Cortex of kidney (tissue), 1 donor: ENCODE measurements at places on chromosomes 3 and 15.

DNA sequence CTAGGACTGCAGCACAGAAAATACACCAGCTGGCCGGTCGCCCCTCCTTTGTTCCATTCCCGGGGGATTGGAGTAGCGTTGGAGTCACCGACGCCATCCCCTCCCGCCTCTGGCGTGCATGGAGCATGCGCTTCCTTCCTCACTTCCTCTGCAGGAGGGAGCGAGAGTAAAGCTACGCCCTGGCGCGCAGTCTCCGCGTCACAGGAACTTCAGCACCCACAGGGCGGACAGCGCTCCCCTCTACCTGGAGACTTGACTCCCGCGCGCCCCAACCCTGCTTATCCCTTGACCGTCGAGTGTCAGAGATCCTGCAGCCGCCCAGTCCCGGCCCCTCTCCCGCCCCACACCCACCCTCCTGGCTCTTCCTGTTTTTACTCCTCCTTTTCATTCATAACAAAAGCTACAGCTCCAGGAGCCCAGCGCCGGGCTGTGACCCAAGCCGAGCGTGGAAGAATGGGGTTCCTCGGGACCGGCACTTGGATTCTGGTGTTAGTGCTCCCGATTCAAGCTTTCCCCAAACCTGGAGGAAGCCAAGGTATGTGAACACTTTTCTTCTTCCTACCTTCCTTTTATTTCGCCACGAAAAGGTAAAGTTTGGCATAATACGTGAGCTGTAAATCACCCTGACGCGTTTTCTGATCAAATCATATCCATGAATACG is at the start of gene SCG3:
TSS of gene SCG3 (plus strand) at position 201 of the 661 bp plus-strand sequence. CDS start at position 454, 253 bp downstream.
- no peak for DNase-seq

GRCh38 chr3:195270079-195270816 is 711 bp downstream of the XXYLT1 start:
- no peak for DNase-seq

DNA sequence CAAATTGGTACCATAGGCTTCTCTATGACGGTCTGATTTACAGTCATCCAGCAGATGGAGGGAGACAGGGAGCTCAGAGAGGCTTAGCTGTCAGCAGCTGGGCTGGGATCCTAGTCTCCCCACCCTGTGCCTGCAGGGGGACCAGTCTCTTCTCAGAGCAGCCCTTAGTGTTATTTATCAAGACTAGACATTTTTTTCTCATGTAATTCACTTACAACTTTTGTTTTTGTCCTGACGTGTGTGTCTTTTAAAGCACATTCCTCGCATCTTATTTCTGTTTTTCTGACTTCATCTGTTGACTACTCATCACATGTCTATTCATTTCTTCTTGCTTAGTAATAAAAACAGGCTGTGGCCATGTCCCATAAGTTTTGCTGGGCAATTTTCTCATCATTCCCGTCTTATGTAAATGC is 116.1 kb downstream of the KLF13 start:
- DNase-seq: no peak

GRCh38 chr3:50167069-50167840 is 12.1 kb downstream of the SEMA3F start:
- DNase-seq: no peak

DNA sequence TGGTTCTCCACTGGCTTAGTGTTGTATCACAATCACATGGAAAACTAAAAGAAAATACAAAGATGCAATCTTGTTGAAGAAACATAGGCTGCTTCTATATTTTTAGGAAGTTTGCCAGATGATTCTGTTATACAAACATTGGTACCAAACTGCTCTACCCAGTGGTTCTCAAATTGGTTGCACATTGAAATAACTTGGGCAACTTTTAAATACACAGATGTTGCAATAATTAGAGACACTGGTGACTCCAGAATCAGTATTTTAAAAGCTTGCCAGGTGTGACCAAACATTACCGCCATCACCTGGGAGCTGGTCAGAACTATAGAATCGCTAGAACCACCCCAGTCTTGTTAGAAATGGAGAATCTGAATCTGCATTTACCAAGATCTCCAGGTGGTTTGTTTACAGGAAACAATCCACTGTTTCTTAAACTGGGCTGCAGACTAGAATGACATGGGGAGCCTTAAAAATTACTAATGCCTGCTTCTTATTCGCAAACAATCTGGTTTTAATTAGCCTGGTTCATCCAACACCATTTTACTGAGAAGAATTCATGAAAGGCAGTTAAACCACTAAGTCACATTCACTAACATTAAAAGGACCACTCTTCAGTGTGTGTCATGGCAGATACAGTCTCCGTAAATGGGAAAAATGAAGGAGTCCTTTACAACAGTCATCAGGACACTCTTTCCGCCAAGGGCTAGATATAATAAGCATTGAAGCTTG is 76.5 kb downstream of the ACAP2 start:
- no peak for DNase-seq

DNA sequence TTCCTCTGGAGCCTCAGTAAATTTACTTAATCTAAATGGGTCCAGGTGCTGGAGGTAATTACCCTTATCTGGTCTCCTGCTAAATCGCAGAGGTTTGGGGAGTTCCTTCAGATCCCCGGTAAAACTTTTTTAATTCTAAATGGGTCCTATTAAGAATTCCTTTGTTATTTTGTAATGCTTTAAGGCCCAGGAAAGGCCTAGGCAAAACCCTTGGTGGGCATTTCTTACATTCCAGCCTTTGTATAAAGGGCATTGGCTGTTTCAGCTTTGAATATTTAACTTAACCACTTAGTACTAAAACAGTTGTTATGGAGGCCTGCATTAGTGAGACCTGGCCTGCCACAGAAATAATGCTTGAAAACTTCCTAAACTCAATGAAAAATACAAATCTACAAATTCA is 14.9 kb upstream of the ZNF662 start:
- DNase-seq: no peak
